ENCODE measurements at places on chromosomes 2 and 18.

GRCh38 chr2:10934979-10935350 is 23.2 kb downstream of the KCNF1 start:
- DNase-seq = no peak

GRCh38 chr2:223041527-223042109 is 10.4 kb upstream of the KCNE4 start:
- no peak for DNase-seq

GRCh38 chr2:117086174-117086942 is 728.1 kb upstream of the DDX18 start:
- no peak for DNase-seq

- no peak for DNase-seq
Observed at GRCh38 chr2:18123211-18123570, 244.7 kb downstream of the KCNS3 start.

DNA sequence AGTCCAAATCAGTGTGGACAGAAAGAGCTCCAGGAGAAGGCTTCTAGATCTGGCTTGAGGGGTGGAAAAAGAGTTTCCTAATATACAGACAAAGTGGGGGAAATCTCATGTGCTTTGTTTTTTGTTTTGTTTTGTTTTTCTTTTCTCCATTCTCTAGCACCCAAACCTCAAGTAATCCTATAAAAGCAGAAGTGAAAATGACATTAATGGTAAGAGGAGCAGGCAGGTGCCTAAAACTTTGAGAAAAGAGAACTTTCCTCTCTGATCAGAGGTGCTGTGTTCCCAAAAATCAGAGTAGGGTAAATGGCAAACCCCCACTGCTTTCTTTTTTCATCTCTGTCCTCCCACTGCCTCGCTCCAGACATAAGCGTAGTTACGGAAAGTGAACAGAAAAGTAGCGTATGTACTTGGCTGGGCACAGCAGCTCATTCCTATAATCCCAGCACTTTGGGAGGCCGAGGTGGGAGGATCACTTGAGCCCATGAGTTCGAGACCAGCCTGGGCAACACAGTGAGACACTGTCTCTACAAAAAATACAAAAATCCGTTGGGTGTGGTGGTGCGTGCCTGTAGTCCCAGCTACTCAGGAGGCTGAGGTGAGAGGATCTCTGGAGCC is 77.8 kb downstream of the FAM161A start:
- no peak for DNase-seq

DNA sequence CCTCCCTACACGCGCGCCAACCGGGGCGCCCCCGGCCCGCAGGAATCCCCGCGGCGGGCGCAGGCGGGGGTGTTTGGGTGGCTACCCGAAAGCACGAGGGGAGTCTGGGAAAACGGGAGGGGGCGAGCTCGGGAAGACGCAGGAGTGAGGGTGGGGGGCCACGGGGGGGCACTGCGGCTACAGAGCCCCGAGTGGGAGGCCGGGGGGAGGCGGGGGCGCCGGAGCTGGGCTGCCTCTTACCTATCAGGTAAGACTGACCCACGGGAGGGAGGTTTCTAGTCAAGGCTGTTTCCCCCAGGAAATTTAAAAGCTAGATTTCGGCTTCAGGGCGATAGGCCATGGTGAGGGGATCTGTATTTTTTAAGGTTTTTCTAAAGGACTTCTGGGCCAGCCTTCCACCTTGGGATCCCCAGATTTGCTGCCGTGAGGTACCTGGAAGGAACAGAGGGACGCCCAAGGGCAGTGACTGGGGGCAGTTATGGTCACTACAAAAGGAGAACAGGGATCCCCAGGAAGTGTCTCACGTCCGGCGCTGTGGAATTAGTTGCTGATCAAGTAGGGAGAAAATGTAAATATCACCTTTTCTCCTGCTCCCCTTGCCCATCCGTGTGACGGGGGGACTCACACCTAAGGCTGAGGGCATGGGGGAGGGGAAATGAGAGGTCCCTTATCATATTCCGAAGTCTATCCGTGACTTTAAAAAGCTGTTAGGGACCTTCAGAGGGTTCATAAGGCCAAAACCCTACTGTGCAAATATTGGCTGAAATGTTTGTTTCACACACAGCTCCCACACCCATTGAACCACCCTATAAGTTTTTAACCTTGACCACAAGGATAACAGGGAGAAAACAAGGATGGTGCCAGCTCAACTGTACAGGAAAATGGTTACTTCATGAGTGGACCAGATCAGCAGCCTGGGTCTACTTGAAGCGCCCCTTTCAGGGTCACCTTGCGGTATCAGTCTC is 638 bp upstream of the IRS1 start:
- no peak for DNase-seq

DNA sequence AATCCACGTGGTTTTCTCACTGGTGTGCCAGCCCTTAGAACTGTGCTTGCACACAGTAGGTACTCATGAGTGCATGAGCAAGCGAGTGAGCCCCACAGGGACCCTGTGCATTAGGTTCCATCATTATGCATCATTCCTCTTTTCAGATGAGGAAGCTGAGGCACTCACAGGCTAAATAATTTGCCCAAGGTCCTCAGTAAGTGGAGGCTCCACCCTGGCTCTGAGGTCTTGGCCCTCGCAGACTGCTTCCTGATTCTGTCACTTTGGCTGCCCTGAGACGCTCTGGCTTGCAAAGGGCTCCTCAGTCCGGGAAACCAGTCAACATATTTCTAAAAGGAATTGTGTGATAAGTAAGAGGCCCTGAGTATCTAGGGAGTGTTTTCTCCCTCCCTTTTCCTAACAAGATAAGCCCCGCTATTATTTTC is 71.7 kb downstream of the IL1R2 start:
- DNase-seq = no peak

DNA sequence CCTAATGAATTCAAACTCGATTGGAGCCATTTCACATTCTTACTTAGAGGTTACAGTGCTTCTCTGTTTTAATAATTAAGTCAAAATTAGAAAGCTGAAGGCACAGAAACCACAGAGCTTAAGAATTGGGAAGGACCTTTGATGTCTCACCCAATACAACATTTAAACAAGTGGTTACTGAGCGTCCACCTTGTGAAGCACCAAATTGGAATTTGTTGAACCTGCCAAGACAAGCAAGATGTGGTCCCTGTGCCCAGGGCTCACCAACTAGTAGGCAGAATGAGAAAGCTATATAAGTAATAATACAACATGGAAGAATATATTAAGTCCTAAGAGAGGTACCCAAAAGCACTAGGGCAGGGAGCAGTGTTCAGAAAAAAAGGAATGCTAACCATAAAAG is 64.5 kb upstream of the NPAS2 start:
- DNase-seq = no peak

DNA sequence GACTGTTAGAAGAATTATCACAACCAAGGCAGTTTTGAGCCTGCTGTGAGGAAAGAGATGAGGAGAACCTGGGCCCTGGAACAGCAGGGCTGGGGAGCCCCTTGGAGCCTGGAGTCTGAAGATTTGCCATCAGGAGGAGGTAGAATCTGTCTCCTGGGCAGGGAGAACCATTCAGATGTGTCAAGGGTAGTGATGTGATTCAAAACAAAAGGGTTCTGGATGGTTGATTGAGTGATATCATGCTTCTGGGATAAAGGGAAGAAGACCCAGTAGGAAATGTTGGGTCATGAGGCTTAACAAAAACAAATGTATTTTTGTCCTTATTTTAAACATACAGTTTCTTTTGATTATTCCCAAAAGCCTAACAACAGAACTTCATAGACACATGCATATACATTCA is 28.6 kb downstream of the RNF144A start:
- DNase-seq = no peak

DNA sequence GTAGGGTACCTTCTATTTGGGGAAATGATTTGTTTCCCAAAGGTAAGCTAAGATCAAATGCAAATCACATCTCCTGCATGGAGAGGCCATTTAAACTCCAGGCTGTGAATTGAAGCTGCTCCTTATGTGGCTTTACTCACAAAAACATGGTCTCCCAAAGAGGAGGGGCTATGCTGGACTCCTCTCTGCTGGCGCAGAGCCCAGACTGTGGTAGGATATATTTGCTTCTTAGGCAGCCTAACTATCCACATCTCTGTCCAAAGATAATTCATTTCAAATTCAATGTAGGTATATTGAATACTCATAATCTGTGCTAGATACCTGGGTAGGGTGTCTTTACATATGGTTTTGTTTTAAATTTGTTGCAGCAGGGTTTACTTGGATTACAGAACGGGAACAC is 358.5 kb downstream of the ALK start:
- DNase-seq = no peak

- no peak for DNase-seq
Observed at GRCh38 chr2:88561646-88562388, 65.4 kb downstream of the EIF2AK3 start.

GRCh38 chr2:224084266-224084892 is 45.3 kb upstream of the SERPINE2 start:
- DNase-seq = no peak

- DNase-seq = no peak
Observed at GRCh38 chr18:45837283-45838070, 12.0 kb downstream of the SIGLEC15 start.

DNA sequence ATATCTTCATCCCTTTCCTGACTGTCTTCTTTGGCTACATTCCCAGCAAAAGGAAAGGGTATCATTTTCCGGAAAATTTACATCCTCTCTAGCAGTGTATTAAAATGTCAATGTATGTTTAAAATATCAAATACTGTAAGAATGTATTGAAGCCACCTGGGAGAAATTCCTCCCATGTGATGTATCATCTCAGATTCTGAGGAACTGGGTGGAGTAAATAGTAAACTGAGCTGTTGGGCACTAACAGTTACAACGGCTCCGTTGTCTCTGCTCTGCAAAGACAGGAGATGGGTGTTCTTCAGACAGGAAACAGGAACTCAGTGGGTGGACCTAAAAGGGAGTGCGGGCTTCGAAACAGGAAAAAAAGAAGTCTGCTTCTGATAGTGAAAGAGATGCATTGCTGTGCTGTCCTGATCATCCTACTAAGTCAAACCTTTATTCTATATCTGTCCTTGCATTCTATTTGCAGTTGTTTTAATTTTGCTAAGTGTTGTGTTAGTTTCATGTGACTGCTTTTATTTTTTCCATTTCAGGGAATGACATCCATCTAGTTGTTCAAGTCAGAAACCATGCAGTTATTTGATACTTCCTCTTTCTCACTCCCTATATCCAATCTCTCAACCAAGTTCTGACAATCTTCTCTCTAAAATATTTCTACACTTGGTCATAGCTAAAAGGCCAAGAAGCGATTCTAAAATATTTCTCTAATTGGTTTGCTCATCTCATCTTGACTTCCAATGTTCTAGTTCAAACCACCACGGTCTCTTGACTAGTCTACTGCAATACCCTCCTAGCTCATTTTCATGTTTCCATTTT is 19.4 kb downstream of the DOK1 start:
- no peak for DNase-seq

DNA sequence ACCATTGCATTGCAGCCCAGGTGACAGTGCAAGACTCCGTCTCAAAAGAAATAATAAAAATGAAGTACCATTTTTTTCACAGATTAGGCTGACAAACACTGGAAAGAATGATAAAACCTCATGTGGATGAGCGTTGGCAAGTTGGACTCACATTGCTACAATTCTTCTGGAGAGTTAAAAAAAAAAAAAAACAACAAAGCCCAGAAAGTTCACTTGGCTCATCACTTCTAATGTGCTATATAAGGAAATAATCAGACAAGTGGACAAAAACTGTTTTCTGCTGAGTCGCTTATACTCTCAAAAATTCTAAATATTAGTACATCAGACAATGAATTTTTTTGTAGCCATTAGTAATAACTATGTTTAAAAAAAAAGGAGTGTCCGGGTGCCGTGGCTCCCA is 38.4 kb downstream of the PKP4 start:
- no peak for DNase-seq

DNA sequence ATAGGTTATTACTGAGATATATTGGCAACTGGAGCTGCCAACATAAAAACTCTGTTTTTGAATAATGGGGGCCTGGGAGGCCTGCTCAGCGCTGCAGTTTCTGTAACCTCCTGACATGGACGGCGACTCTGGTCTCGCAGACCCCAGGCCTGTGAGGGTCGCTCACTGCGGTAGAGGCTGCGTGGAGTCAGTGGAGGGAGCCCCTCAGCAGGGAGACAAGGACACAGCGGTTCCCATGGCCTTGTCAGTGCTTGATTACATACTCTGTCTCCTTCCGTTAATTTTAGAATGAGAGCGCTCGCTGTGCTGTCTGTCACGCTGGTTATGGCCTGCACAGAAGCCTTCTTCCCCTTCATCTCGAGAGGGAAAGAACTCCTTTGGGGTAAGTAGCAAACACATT is 858 bp downstream of the TPO start:
- no peak for DNase-seq

DNA sequence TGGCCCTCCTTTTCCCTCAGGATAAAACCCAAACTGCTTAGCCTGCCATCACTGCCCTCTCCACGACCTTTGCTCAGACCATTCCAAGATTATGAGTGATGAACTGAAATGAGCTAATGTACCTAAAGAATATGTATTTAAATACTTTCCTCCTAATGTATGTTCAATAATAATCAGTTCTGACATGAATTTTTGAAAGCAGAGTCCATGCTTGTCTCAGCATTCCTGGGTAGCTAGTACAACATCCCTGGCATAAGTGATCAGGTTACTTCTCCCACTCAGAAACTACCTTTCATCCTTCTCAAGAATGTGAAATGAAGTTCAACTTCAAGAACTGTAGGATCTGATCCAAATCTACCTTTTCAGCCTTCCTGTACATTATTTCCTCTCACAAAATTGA is 103.6 kb downstream of the UNC80 start:
- DNase-seq = no peak

- DNase-seq = no peak
Observed at GRCh38 chr18:9629709-9630108, 15.3 kb upstream of the PPP4R1 start.

DNA sequence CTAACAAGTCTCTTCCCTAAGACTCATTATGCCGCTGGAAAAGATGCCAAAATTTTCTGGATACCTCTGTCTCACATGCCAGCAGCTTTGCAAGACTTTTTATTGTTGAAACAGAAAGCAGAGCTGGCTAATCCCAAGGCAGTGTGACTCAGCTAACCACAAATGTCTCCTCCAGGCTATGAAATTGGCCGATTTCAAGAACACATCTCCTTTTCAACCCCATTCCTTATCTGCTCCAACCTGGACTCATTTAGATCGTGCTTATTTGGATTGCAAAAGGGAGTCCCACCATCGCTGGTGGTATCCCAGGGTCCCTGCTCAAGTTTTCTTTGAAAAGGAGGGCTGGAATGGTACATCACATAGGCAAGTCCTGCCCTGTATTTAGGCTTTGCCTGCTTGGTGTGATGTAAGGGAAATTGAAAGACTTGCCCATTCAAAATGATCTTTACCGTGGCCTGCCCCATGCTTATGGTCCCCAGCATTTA is 26.3 kb downstream of the DHRS9 start:
- no peak for DNase-seq

- no peak for DNase-seq
Observed at GRCh38 chr2:114010001-114010400, 120.1 kb downstream of the ACTR3 start.

- DNase-seq = no peak
Observed at GRCh38 chr2:85684806-85685205, 9.4 kb upstream of the GNLY start.

DNA sequence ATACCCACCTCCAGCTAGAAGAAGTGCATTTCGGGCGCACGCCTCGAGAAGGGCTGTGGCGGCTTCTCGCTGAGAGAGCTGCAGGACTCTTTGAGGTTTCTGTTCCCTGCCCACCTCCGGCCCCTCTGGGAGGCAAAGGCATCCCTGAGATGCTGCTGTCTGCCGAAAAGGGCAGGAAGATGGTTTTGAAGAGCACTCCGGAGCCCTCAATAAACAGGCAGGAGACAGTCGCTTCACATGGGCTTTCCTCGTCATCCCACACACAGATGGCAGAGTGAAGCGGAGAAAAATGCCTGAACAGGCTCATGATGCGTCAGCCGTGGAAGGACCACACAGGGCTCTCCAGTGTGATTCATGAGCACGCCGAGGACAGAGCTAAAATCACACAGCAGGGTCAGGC is 25.4 kb upstream of the GLI2 start:
- DNase-seq = no peak

All from esophagus squamous epithelium (tissue), 5 donors.